ENCODE measurements at places on chromosomes 5 and 9.

DNA sequence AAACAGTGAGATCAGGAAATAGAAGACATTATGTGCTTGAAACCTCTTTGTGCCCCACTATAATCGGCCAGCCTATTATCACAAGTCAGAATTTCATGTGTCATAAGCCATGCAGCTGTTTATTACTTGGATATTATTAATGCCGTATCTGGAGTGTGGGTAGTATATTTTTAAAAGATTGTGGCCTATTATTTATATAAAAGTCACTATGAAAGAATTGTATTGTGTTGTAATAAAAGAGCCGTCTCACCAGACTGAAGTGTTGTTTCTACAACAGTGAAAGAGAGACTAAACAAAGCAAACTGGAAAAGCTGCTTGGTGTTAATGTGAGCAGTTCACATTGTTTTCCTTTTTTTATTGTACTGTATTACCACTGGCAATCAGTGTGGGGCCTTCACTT lies 449.1 kb downstream of the PSAT1 start:
- H3K4me3 ChIP-seq: no peak overlapping the region
- no peaks in the 10 kb centered on the region for H3K4me1 ChIP-seq
- no peaks in the 10 kb centered on the region for H3K27me3 ChIP-seq
- DNase-seq: no peak

GRCh38 chr5:67496051-67496450 lies 299.5 kb upstream of the CD180 start:
- H3K4me1 ChIP-seq: no peaks in the 10 kb centered on the region
- no peaks in the 10 kb centered on the region for H3K27me3 ChIP-seq
- H3K4me3 ChIP-seq: no peak overlapping the region
- DNase-seq: no peak

- DNase-seq: no peak
- H3K27me3 ChIP-seq: no peaks in the 10 kb centered on the region
- H3K27ac ChIP-seq: no peak overlapping the region
Measured at GRCh38 chr5:170617533-170618490, 114.0 kb downstream of the KCNIP1 start.

GRCh38 chr5:112436144-112436543 lies 17.1 kb upstream of the EPB41L4A start:
- no peaks in the 10 kb centered on the region for H3K36me3 ChIP-seq
- DNase-seq: no peak
- no peaks in the 10 kb centered on the region for H3K4me1 ChIP-seq
- H3K4me3 ChIP-seq: no peak overlapping the region
